Uterine smooth muscle cell (primary cell): ENCODE measurements at places on chromosomes 6 and 20. TPM values are rescaled to one million over a fixed set of nuclear protein-coding genes. Genes with fewer than 3 reads are reported as not detected.

GABRR1 gene
- not detected in 2 replicates for total RNA-seq

OPN5 gene
- not detected in 2 replicates for total RNA-seq

SLC2A4RG gene
- 32.0 and 35.4 TPM in 2 replicates for total RNA-seq

ASIP gene
- not detected in 2 replicates for total RNA-seq

HSPA12B gene
- 0.11 and 0.12 TPM in 2 replicates for total RNA-seq

PTCHD4 gene
- 0.33 and 1.5 TPM in 2 replicates for total RNA-seq

FRMD1 gene
- total RNA-seq: under 0.01 TPM in 1 of 2 replicates, not detected in the other

ADTRP gene
- total RNA-seq: 6.4 and 6.9 TPM in 2 replicates

HLA-G gene
- total RNA-seq: not detected in 2 replicates

ARMH2 gene
- total RNA-seq: not detected in 2 replicates

ARMC2 gene
- total RNA-seq: 1.00 and 1.7 TPM in 2 replicates

EPM2A gene
- 6.8 and 7.9 TPM in 2 replicates for total RNA-seq

CST2 gene
- total RNA-seq: not detected in 2 replicates

BYSL gene
- 16.6 and 23.7 TPM in 2 replicates for total RNA-seq

TENT5A gene
- 30.1 and 56.0 TPM in 2 replicates for total RNA-seq

DDX39B gene
- total RNA-seq: 355 and 485 TPM in 2 replicates

CNR1 gene
- total RNA-seq: under 0.01 TPM in 1 of 2 replicates, not detected in the other

APCDD1L gene
- total RNA-seq: 1.5 and 11.0 TPM in 2 replicates

RAET1E gene
- total RNA-seq: 0.11 TPM in 1 of 2 replicates, not detected in the other

CDH26 gene
- total RNA-seq: 0.12 and 0.33 TPM in 2 replicates

EFCAB8 gene
- under 0.01 TPM in 1 of 2 replicates, not detected in the other for total RNA-seq

SPATS1 gene
- not detected in 2 replicates for total RNA-seq

COL11A2 gene
- 0.11 and 0.12 TPM in 2 replicates for total RNA-seq
